ENCODE measurements at places on chromosomes 7 and 10.

- H3K27me3 ChIP-seq: no peaks in the 10 kb centered on the region
- H3K27ac ChIP-seq: no peak overlapping the region
- no peak for DNase-seq
- no peak overlapping the region for H3K4me3 ChIP-seq
Measured at GRCh38 chr7:66731986-66732385, 8.5 kb upstream of the RABGEF1 start.

DNA sequence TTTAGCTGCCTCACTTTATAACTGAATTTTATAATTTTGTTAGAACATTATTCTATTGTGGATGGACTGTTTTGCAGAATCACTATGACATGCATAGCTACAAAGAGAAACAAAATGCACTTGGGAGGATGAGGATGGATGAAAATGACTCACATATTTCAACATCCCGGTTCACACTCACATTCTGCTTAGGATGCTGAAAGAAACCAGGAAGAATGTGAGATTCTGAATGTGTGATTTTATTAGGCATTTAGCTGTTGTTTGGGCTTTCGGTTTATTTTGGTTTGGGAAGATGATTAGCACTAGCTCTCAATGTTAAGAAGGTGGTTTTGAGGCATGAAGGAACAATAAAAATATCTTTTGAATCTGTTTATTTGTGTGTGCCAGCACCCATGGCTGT is 235.5 kb downstream of the SEMA3E start:
- H3K4me1 ChIP-seq: no peaks in the 10 kb centered on the region
- DNase-seq: no peak
- no peak overlapping the region for H3K4me3 ChIP-seq
- no peaks in the 10 kb centered on the region for H3K36me3 ChIP-seq
- H3K27me3 ChIP-seq: no peaks in the 10 kb centered on the region

DNA sequence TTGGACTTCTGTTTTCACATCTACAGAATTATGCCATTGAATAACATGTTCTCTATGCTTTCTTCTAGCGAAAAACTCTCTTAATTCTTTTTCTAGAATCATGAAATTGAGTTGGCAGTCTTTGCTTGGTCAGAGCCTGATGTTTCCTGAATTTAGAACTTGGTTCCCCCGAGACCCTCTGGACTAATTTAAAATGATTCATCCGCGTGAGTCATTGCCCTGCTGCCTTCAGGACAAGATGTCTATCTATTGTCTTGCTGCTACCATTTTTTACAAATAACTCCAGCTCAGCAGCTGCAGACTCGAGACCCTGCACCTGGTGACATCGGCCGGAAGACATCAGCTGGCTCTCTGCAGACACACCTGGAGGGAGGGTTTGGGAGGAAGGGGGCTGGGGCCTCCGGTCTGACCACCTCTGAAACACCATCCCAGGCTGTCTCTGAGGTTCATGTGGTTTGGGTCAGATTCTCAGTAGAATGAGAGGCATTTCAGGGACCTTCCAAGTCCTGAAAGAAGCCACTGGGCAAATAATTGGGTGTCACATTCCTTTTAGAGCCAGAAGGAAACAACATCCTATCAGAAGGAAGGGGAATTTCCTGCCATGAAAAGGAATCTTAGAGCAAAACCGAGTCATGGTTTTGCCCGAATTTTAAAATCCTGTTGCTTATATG is 20.9 kb upstream of the KLF6 start:
- no peaks in the 10 kb centered on the region for H3K27me3 ChIP-seq
- no peaks in the 10 kb centered on the region for H3K36me3 ChIP-seq
- peaks cover 61% of the 10 kb centered on the region for H3K4me1 ChIP-seq
- H3K4me3 ChIP-seq: no peak overlapping the region

DNA sequence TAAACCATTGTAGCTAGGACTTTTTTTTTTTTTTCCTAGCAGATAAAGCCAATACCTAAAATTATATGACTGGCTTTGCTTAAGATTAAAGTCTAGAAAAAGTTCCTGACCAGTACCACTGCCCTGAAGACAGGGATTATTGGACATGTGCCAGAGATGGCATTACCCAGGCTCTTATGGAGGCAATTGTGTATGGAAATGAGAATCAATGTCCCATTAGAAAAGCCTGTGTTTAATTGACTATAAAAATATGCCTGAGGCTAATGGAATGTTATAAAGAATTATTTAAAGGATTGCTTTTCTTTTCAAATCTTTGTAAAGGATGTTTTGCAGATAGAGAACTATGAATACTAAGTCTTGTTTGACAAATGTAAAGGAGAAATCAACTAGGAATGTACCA is 196.7 kb downstream of the ANK3 start:
- peaks cover 28% of the 10 kb centered on the region for H3K36me3 ChIP-seq
- H3K4me3 ChIP-seq: no peak overlapping the region
- H3K4me1 ChIP-seq: peaks cover 8% of the 10 kb centered on the region
- H3K27me3 ChIP-seq: no peaks in the 10 kb centered on the region
- DNase-seq: no peak

DNA sequence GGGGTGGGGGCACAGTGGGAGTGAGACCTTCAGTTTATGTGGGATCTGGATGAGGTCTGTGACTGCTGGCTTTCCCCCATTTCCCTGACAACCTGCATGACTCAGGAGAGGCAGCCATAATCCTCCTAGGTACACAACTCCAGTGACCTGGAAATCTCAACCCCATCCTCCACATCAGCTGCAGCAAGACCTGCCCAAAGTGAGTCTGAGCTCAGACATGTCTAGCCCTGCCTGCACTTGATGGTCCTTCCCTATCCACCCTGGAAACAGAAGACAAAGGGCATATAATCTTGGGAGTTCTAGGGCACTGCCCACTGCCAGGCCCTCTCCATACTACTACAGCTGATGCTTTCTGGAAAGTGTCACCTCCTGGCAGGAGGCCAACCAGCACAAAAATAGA is 75.6 kb downstream of the GRM8 start:
- no peaks in the 10 kb centered on the region for H3K27me3 ChIP-seq
- H3K4me3 ChIP-seq: no peak overlapping the region
- no peak overlapping the region for H3K27ac ChIP-seq
- H3K36me3 ChIP-seq: no peaks in the 10 kb centered on the region
- H3K4me1 ChIP-seq: no peaks in the 10 kb centered on the region
- no peak for DNase-seq
